ENCODE measurements at places on chromosomes 13 and 19. TPM values are rescaled to one million over a fixed set of nuclear protein-coding genes. Genes with fewer than 3 reads are reported as not detected.

PLPPR3 gene
- not detected for total RNA-seq

KIR2DL4 gene
- total RNA-seq: not detected

ZNF154 gene
- 3.1 TPM for total RNA-seq

DNA sequence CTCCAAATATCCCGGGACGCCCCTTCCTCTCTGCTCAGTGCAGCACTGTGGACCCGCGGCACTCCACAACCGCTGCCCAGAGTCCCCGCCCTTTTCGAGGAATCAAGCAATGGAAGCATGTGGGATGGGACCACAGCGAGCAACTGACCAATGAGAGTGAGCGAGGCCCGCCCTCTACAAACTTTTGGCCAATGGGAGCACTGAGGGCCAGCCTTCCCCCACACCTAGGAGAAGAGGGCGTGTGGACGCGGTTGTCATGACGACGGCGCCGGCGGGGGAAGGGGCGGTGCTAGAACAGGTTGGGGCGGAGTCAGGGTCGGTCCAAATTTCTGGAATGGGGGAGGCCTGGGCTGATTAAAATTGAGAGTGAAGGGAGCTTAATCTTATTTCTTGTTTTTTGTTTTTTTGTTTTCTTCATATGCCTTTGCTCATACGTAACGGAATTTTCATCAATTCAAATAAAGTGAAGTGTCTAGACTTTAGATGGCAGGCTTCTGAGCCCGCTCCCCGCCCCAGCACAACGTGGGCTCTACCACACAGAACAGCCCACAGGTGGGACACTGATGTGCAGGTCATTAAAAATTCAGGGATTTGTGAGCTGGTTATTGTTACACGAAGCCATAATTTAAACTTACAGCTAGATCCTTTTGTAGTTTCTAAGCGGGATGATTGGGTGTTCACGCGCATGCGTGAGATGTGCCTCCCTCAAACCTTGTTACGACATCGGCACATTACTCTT lies at the start of gene DNAAF3:
TSS of gene DNAAF3 (minus strand) at position 84 of the 739 bp plus-strand sequence. CDS start 200 bp downstream, outside the sequence.
- peak within 1 kb of the TSS; percentile 84 for H3K4me3 ChIP-seq
- peaks cover 55% of the 10 kb centered on the region for H3K27me3 ChIP-seq

- no peaks in the 10 kb centered on the region for H3K4me1 ChIP-seq
- H3K4me3 ChIP-seq: no peak overlapping the region
- DNase-seq: no peak
These were observed 22.6 kb downstream of the KLF5 start for GRCh38 chr13:73081256-73081915.

GRCh38 chr13:62434081-62434480 lies 1018.4 kb upstream of the PCDH20 start:
- H3K4me1 ChIP-seq: no peaks in the 10 kb centered on the region
- no peak overlapping the region for H3K27ac ChIP-seq
- no peak for DNase-seq
- H3K36me3 ChIP-seq: no peaks in the 10 kb centered on the region
- no peak overlapping the region for H3K4me3 ChIP-seq

DNA sequence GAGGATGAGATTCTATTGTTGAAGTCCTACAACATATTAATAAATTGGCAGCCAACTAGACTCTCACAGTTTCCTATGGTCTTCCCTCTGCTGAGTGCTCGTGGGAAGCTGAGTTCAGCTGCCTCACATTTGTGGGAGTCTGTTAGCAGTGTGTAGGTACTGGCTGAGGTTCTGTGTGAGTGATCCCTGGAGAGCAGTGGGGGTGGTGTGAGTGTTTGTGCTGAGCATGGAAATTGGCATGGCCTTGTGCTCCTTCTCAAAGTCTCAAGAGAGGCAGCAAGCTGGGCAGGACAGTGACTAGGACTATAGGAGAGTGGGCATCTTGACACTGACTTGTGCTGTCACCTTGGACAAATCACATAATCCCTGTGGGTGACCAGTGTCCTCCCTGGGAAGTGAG lies 298.3 kb downstream of the MTUS2 start:
- no peak overlapping the region for H3K4me3 ChIP-seq
- DNase-seq: no peak
- no peaks in the 10 kb centered on the region for H3K36me3 ChIP-seq
- no peaks in the 10 kb centered on the region for H3K4me1 ChIP-seq
- no peak overlapping the region for H3K27ac ChIP-seq
- H3K27me3 ChIP-seq: no peaks in the 10 kb centered on the region

DNA sequence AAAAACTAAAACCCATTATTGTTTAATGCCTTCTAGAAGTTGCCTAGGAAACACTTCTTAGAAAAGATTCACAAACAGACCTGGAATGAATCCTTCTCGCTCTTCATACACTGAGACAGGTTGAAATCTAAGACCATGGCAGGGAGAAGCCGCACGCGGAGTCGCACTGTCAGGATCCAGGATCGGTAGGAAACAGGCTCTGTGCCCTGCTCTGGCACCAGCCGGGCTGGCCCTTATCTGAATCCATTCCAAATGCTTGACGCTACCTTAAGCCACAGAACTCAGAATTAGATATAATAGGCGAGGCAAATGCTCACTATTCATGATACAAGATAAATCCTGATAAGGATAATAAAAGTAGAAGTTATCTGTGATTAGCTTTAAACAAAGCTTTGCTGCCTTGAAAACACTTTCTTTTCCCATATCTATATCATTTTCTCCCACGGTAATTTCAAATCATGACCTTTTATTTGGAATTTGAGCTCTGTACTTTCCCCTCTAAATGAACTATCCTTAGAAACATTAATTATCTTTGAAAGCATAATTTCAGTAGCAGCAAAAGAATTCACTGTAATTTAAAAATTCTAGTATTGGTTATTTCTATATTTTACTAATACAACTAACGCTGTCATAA lies 385.6 kb downstream of the IRS2 start:
- no peak overlapping the region for H3K4me3 ChIP-seq
- H3K4me1 ChIP-seq: no peaks in the 10 kb centered on the region
- H3K27me3 ChIP-seq: no peaks in the 10 kb centered on the region
- DNase-seq: no peak

- no peaks in the 10 kb centered on the region for H3K36me3 ChIP-seq
- H3K4me1 ChIP-seq: peaks cover 14% of the 10 kb centered on the region
- peak; percentile 63 for DNase-seq
- H3K4me3 ChIP-seq: no peak overlapping the region
- H3K27me3 ChIP-seq: no peaks in the 10 kb centered on the region
These were observed 79.2 kb downstream of the SIPA1L3 start for GRCh38 chr19:37986048-37986750.

GRCh38 chr13:97030705-97031452 lies 36.6 kb upstream of the OXGR1 start:
- no peak overlapping the region for H3K27ac ChIP-seq
- H3K27me3 ChIP-seq: peaks cover 1% of the 10 kb centered on the region

GRCh38 chr13:50843257-50844083 lies at the start of gene DLEU7:
TSS of gene DLEU7 (minus strand) at chr13:50843692. CDS start at chr13:50843646, 46 bp downstream.
- no peak within 1 kb of the TSS for H3K4me3 ChIP-seq
- H3K36me3 ChIP-seq: no peaks in the 10 kb centered on the region
- peaks cover 17% of the 10 kb centered on the region for H3K27me3 ChIP-seq
- DNase-seq: no peak
- H3K27ac ChIP-seq: no peak within 1 kb of the TSS

Data from activated CD4-positive, alpha-beta T cell treated with anti-CD3 and anti-CD28 coated beads, Interleukin-2, amount 10 ng/mL, durations not matched to agents 24 days and 14 days (primary cell).